ENCODE measurements at places on chromosomes 5 and 9.

DNA sequence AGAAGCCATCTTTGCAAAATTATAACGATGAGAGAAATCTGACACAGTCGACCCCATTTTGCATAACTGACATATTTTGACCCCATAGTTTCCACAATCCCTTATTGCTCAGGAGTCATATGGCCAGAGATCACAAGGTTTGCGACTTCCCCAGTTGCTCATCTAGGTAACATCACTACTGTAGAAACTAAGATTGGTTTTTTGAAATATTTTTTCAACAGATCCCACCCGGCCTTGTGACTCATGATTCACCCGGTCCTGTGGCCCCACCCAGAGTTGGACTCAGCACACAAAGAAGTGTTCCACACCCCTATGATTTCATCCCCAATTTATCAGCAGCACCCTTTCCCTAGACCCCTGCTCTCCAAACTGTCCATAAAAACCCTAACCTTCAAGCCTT lies 50.2 kb downstream of the TIMD4 start:
- no peak for DNase-seq

DNA sequence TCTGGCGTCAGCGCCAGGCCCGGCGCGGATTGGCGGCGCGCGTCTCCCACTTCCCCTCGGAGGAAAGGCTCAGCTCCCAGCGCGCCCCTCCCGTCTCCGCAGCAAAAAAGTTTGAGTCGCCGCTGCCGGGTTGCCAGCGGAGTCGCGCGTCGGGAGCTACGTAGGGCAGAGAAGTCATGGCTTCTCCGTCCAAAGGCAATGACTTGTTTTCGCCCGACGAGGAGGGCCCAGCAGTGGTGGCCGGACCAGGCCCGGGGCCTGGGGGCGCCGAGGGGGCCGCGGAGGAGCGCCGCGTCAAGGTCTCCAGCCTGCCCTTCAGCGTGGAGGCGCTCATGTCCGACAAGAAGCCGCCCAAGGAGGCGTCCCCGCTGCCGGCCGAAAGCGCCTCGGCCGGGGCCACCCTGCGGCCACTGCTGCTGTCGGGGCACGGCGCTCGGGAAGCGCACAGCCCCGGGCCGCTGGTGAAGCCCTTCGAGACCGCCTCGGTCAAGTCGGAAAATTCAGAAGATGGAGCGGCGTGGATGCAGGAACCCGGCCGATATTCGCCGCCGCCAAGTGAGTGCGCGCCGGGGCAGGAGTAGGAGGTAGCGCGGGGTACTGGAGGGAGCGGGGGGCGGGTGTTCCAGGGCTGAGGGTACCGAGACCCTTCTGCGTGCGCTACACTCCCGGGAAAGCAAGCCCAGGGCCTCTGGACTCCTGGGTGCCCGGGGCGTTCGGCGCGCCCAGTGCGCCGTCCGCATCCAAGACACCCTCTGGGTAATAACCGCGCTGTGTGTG lies at the start of gene MSX2:
Gene MSX2 (plus strand): TSS at position 99 of the 777 bp plus-strand sequence. CDS start 78 bp downstream, at position 177.
- peak; percentile 36 for DNase-seq

DNA sequence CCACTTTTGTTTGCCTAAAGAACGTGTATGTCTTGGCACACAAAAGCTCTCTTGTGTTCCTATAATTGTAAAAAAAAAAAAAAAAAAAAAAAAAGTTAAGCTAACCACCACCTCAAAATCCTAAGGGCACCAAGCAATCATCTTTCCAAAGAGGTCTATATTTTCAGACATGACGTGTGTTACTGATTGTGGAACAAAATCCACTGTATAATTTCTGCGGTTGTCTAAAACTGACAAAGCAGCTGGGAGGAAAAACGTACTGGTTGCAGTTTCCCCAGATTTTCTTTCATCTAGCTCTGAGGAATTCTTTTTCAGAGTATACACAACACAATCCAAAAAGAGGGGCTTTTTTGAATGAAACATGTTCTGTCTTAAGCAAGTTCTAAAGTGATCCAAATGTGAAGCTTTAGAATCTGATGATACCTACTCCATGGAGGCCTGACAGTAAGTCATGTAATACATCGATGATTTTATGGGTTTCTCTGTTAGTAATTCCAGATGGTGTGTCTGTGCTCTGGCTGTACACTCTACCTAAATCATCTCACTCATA lies 375.6 kb upstream of the NUDT12 start:
- no peak for DNase-seq

DNA sequence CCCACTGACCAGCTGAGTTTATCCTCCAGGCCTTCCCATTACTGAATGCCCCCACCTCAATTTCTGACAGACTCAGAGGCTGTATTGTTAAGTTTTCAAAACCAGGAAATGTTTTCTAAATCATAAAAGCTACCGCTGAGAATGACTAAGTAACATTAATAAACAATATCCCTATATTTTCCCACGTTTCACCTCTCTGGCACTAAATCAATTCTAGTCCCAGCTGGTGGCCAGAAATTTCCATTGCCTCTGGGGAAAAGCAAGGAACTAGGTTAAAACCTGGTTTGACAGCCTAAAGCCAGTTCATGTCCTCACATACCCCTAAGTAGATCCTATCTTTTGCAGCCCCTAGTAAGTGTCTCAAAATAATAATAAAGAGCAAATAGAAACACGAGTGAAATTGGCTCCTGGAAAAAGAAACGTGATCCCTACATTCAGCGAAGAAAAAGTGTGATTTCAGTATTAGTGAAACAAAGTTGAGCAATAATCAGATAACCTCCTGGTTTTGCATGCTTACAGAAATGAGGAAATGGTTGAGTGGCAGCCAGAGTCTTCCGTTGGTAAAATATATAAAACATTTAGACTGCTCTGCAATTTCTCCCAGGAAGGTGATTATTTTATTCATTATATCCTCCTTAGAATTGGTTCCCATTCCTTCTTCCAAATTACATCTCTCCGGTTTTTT lies 110.9 kb downstream of the ESM1 start:
- no peak for DNase-seq

GRCh38 chr5:112356178-112356956 lies 62.7 kb downstream of the EPB41L4A start:
- DNase-seq = no peak

DNA sequence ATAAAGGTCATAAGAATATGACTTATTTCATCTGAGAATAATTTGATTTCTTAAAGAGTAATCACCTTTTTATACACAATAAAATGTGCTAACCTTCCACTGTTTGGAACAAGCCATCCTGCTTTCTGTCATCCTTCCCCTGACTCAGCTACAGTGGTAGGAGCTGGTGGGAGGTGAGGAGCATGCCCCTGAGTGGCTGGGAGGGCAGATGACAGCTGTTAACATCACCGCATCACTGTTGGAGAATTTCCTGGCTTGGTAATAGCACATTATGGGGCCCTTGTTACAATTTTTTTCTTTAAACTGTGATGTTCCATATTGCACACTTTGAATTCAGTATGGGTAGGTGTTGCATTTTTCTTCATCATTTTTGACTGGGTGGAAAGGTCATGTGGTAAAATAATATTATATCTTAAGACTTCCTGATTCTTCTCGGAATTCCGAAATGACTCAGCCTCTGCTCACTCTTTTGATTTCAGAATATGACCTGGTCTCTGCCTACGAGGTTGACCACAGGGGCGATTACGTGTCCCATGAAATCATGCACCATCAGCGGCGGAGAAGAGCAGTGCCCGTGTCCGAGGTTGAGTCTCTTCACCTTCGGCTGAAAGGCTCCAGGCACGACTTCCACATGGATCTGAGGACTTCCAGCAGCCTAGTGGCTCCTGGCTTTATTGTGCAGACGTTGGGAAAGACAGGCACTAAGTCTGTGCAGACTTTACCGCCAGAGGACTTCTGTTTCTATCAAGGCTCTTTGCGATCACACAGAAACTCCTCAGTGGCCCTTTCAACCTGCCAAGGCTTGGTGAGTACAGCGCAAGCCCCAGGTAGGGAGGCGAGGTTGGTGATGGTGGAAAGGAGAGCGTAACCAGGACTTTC lies 5.8 kb downstream of the ADAMTS16 start:
- no peak for DNase-seq

DNA sequence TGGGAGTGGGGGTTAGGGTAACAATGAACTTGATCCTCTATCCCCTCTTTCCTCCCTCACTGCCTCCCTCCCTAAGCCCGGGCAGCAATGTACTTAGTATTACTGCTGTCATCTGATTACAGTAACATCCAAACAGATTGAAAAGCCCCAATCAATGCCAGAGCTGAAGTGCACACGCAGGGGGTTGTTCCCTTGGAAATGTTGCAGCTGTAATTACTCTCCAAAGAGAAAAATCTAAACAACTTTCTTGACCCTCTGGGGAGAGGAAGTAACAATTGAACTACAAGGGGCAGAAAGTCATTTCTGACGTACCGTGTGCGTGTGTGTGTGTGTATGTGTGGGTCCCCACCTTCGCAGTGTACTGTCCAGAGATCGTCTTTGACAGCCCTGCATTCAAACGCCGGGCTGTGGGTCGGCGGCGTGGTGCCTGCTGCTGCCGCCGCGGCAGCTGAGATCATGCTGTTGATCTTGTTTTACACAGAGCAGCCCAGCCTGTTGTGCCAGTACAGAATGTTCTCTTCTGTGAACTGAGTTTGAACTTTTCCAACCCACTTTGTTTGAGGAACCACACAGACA lies 66.0 kb upstream of the KLF9 start:
- no peak for DNase-seq

GRCh38 chr5:173839117-173839713 lies 48.9 kb upstream of the CPEB4 start:
- DNase-seq = no peak

DNA sequence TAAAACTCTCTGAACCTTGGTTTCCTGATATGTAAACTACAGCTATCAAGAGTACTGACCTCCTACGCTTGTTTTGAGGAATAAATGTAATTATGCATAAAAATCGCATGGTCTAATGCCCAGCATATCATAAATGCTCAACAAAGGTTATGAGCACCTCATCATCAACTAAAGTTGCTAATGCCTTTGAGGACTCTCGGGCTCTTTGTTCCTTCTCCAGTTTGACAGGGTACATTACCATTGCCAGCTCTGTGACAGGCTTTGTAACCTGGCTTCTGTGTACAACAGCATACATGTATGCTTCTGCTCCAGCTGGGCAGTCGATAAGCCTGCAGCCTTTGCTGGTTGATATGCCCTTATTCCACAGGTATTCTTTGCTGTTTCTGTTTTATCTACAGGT lies 95.2 kb downstream of the C9orf152 start:
- no peak for DNase-seq

- no peak for DNase-seq
Observed at GRCh38 chr5:881551-881935, 11.1 kb downstream of the BRD9 start.

DNA sequence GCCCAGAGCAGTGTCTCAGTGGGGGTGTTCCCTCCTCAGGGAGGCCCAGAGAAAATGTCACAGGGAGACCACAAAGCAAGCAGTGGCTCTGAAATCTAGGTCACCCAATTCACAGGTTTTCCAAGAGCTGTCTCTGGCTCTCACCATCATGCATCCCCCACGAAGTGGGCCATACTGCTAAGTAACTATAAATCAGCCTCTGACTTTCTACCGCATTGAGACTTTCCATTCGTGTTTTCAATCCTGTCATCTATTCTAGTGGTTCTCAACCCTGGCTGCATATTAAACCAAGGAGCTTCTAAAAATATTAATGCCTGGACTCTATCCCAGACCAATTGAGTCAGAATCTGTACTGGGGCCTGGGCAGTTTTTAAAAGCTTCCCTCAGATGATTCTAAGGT lies 2.0 kb upstream of the C1QTNF3 start:
- DNase-seq = no peak

GRCh38 chr9:2229109-2229721 lies 214.1 kb downstream of the SMARCA2 start:
- no peak for DNase-seq

- no peak for DNase-seq
Observed at GRCh38 chr9:1960342-1961042, 54.7 kb upstream of the SMARCA2 start.

DNA sequence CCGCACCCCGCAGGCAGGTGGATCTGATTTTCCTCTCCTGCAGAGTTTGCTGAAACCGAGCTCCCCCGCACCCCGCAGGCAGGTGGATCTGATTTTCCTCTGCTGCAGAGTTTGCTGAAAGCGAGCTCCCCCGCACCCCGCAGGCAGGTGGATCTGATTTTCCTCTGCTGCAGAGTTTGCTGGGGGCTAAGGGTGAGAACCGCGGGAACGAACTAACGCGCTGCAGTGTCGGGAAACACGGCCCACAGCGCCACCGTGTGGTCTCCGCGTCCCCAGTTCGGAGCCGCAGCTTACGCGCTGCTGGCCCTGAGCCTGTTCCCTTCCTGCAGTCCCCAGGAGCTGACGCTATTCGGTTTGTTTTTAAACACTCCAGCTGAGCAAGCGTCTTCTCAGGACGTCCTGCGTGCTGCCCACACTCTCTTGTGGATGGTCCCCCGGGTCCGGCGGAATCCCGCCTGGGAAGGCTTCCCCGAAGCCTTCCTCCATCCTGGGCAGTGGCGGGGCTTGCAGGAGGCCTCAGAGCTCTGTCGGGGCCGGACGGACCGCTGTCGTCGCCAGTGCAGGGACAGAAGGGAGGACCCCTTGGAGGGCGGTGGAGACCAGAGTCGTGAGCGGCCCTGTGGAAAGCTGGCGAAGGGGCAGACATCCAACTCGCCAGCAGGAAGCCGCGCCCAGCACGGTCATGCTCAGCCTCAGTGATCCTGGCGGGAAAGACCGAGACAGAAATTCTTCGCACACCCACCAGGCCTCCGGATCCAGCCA lies 121.2 kb upstream of the LPCAT1 start:
- DNase-seq = peak; percentile 71

GRCh38 chr9:137656416-137656815 lies 37.6 kb downstream of the EHMT1 start:
- no peak for DNase-seq

DNA sequence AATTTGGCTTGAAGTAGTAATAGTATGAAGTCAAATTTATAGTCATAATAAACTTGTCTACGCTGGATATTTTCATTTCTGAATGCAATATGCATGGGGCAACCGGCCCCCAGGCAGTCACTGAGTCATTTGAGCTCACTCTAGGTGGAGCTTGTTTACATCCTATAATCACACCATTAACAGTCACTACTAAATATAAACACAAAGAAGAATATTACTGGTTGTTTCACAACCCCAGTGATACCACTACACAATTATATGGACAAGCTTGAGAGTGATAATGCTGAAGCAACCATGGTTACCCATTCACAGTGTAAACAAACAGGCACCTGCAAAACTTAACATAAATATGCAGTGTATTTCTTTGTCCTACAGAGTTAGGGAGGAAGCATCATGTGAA lies 68.7 kb downstream of the MARCHF3 start:
- no peak for DNase-seq
